ENCODE measurements at places on chromosomes 6 and 20.
A peak's percentile ranks its signal among the peaks of the same experiment; 100 is the strongest.

- no peak for DNase-seq
These were observed 30.5 kb downstream of the RPRD1B start for GRCh38 chr20:38063911-38064530.

- no peak for DNase-seq
These were observed 250.2 kb downstream of the ZNF217 start for GRCh38 chr20:53343448-53343847.

- DNase-seq, result no peak
These were observed 39.1 kb upstream of the DDR1 start for GRCh38 chr6:30845183-30845582.

- no peak for DNase-seq
These were observed 41.7 kb upstream of the AIG1 start for GRCh38 chr6:143018955-143019354.

DNA sequence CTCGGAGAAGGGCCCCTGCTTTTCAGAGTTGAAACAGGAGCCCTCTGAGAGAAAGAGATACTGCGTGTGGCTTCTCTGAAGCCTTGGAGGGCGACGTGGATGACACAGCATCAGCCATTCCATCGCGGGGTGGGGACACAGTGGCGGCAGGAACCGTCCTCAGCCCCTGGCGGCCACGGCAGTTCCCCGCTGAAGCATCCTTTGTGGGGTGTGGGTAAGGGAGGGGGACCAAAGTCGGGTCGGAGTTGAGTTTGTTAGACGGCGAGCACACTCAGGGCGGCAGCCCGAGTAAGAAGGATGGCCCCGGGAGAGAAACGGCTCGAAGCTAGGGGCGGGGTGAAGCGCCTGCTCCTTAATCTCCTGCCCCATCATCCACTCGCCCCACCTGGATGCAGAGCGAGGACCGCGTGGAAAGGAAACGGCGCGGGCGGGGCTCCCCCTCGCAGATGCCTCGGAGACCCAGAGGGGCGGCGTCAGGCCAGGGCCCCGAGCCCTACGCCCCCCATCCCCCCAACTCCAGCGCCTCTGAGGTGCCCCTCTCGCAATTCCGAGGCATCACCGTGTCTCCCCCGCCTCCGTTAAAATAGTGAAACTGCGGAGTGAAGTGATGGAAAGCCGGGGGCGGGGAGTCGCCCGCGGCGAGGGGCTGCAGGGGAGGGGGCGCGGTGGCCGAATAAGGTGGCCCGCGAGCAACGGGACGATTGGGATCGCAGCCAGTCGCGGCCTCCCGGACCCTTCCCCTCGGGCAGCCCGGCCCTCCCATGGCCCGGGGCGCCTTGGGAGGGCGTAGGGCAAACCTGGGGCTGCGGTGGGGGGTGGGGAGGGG, 796 bp upstream of the RREB1 start:
- peak; percentile 88 for DNase-seq

DNA sequence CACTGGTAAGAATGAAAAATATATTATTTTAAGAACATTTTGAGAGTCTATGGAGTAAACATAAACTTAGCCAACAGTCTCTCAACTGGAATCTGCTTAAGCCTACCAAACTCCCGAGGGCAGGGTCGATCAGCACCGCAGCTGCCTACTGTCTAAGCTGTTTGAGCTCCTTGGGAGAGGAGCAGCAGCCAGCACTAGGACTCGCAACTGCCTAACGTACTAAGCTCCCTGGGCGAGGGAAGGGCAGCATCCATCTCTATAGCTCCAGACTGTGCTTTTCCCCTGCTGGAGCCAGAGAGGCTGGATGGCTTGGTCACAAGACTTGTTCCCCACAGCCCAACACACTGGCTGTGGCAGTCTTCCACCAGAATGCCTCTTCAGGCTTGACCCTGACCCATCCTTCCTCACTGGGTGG, 96.4 kb downstream of the MOXD1 start:
- no peak for DNase-seq

DNA sequence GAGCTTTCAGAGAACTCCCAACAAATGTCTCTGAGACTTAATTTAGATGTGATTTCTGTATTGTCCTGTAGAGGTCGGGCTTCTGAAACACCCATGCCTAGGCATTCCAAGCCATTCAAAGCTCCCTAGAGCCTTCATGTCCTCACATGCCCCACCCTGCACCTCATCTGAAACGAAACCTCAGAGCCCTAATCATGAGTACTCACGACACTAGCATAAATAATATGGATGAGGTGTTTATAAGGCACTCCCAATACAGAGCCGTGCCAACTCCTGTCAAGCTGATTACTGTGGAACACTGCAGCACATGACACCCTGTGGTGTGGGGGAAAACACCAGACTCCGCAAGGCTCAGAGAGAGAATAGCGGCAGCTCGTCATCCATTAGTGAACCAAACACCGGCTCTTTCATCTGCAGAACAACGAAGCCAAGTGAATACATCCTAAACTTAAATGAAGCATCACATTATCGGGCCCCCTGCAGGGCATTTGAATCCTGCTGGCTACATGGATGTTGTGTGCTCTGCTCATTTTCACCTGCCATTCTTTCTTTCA, 83.8 kb downstream of the FNDC1 start:
- DNase-seq, result peak; percentile 71

Measured in hematopoietic multipotent progenitor cell treated with erythropoietin and hydrocortisone succinate and interleukin-3 and kit ligand, for 6 days (in vitro differentiated cells).